Activated T-helper 9 cell treated with anti-CD3 and anti-CD28 coated beads, Interleukin-2, amount 50 U/mL, for 16 hours (primary cell): ENCODE measurements at places on chromosomes 5 and 9.
A peak's percentile ranks its signal among the peaks of the same experiment; 100 is the strongest.

GRCh38 chr9:38067859-38068681 lies 957 bp downstream of the SHB start:
- DNase-seq, result no peak

- peak; percentile 12 for DNase-seq
Observed at GRCh38 chr5:32329395-32329834, 16.7 kb upstream of the MTMR12 start.

DNA sequence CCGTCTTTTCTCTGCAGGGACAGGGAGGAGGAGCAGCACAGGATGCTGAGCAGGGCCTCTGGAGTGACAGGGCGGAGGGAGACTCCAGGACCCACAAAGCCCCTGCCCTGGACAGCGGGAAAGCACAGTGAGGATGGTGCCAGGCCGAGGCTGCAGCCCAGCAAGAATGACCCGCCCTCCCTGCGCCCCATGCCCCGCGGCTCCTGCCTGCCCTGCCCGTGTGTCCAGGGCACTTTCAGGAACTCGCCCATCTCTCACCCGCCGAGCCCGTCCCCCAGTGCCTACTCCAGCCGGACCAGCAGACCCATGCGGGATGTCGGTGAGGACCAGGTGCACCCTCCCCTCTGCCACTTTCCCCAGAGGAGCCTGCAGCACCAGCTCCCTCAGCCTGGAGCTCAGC lies 9.1 kb upstream of the EXOC3 start:
- DNase-seq, result no peak

GRCh38 chr9:77712533-77713130 lies 64.5 kb upstream of the GNA14 start:
- no peak for DNase-seq

- DNase-seq, result no peak
Observed at GRCh38 chr5:80230269-80230992, 25.4 kb downstream of the SERINC5 start.

- DNase-seq, result no peak
Observed at GRCh38 chr5:178336889-178337288, 104.3 kb upstream of the PHYKPL start.

GRCh38 chr5:158382473-158382872 lies 523.5 kb upstream of the CLINT1 start:
- no peak for DNase-seq
